ENCODE measurements at places on chromosomes 7 and 10.

DNA sequence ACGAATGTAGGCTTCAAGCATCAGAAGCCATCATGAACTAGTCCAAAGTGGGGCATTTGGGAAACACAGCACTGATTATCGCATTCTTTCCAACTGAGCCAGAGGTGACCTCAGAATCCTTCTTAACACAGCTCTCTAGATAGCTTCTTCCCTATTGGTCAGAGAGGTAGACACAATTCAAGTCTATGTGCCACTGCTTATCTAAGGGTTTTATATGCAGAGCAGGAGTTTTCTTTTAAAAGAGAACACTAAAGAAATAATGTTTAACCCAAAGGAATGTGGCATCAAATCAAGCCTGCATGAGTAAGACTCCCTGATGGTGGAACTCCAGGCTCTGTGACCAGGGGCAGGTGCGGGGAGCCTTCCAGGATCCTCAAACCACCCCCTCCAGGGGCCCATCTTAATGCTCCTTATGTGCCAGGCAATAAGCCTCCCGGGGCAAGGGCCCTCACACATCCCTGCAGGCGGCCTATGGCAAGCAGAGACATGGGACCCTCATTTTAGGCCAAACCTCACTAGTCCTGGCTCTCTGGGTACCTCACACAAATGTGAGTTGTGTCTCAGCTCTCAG is 13.8 kb downstream of the HSPA12A start:
- DNase-seq = no peak

GRCh38 chr10:66881814-66882213 is 44.0 kb upstream of the LRRTM3 start:
- no peak for DNase-seq

- DNase-seq = no peak
These were observed 3.8 kb downstream of the KAZALD1 start for GRCh38 chr10:101065481-101066145.

DNA sequence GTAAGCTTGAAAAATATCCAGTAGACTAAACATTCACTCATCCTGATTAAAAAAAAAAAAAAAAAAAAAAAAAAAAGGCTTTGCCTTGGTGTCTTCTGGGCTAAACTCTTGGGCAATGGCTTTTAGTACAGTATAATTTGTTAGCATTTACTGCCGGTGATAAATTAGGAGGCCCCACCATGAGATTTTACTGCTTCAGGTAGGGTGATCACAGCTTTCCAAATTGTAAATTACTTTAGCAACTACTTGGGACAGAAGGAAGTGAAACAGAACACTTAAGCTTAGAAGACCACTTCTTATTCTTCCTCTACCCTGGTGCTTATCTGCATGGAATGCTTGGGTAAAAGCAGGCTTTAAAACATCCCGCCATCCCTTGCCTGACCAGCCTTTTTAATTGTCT is 152.1 kb downstream of the HIBADH start:
- no peak for DNase-seq

DNA sequence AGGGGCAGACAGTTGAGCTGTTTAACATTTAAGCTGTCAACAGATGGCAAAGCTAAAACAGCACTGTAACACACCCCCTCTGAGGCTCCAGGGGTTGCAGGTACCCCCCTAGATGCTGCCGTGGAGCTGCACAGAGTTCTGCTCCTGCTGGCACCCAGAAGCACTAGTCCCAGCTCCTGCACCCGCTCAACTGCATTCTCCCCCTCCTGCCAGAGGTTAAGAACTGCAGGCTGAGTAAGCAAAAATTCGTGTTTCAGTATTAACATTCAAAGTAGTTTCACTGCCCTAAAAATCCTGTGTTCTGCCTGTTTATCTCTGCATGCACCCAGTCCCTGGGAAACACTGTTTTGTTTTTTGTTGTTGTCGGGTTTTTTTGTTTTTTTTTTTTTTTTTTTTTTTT is 790.8 kb upstream of the KCND2 start:
- DNase-seq = no peak

- no peak for DNase-seq
These were observed 164.8 kb downstream of the CDK14 start for GRCh38 chr7:90760892-90761291.

- no peak for DNase-seq
These were observed 132.2 kb downstream of the BBS9 start for GRCh38 chr7:33261585-33261984.

- DNase-seq = no peak
These were observed 1133.4 kb downstream of the CNTNAP2 start for GRCh38 chr7:147249956-147250355.

DNA sequence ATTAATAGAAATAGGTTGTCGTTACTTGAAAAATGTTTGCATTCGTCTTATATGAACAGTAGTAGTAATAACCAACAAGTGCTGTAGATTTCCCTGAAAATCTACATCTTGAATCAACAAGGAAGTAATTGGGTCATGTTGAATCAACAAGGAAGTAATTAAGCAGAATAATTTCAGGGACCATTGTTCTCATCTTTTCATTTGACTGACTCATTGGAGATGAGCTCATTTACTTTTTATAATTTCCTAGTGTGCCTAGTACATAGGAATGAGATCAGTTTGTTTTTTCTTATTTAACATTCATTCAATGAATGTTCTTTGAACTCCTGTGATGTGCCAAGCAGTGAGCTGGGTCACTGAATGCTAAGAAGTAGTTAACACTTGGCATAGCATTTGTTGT is 8.2 kb downstream of the CLDN12 start:
- no peak for DNase-seq

DNA sequence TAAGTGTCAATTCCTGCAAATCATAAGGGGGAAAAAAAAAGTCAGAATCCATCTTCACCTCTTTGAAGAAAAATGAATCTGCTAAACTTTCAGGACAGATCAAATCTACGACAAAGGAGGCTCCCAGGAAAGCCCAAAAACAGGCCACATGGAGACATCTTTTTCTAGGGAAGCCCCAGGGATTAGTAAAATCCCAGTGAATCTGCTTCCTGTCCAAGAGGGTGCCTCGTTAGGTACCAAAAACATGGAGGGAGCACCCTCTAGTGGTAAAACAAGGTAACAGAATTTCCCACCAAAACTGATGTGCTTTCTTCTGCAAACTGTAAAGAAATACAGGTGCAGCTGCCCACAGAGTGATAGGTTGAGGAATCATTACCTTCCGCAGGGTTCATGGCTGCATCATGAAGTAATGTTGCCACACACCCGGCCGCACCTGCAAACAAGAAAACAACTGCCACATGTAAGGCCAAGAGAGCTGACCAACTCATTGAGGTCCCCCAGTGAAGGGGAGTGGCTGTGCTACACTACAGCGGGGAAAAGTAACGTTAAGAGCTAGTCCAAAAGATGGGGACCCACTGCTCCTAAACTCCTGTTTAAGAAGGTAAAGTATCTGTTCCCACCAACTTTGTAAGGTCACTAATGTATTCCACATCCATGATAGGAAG is 7.9 kb downstream of the SLC25A28 start:
- no peak for DNase-seq

- DNase-seq = no peak
These were observed 1101.1 kb downstream of the SORCS3 start for GRCh38 chr10:105742184-105742583.

GRCh38 chr10:98885378-98885777 is 350.3 kb downstream of the HPSE2 start:
- DNase-seq = no peak

DNA sequence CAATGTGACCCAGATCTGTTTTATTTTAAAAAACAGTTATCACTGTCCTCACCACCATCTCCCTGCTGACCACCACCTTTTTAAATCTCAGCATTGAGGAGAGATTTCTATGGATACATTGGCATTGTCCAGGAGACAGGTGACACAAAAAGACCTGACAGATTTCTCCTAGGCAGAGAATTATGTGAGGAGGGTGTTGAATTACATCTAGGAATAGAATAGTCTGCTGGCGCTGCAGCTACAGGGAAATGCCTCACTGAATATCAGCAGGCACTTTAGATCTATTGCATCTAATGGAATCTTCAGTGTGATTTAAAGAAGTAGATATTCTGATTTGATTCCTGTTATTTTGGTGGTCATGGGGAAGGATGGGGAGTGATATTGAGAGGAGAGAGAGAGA is 593.5 kb downstream of the NRG3 start:
- no peak for DNase-seq

GRCh38 chr10:28561531-28561930 is 28.6 kb downstream of the WAC start:
- no peak for DNase-seq

DNA sequence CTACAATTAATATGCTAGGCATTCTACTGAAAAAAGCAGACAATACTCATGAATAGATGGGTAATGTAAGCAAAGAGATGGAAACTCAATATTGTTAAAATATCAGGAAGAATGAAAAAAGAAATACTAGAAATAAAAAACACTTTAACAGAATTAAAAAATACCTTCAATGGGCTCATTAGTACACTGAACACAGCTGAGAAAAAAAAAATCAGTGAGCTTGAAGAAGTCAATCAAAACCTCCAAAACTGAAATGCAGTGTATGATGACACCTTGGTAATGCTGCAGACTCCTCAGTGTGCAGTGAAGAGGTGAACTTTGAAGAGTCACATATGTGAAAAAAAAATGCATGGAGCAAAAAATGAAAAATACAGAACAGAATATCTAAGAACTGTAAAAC is 227.2 kb downstream of the TMEM26 start:
- DNase-seq = no peak

DNA sequence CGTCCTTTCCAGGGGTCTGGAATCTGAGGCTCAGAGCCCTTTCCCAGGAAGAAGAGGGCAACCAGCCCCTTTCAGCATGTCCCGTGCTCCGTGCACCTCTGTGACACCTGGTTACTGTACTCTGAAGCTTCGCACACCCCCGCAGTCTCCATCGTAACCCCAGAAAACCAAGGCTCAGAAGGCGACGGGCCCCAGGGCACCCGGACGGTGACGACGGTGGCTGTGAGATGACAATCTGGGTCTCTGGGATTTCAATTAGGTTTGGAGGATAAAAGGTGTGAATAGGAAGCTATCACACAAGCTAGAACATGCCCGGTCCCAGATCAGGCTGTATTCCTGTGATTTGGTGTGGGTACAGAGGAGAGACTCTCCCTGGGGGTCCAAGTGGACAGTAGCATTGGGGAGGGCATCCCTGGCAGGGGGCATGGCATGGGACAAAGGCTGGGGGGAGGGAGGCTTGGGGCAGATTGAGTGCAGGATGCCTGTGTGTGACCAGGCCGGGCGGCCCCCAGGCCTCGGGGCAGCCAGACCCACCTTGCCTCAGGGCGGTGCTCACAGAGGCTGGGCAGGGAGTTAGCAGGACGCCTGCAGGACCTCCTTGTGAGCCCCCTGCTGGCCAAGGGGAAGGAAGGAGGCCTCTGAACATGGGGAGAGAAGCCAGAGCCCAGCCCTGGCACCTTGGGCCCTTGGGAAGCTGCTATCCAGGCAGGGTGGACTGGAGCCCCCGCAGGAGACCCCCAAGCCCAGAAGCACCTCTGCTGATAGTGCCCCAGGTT is 23.4 kb upstream of the PSMG3 start:
- no peak for DNase-seq

- no peak for DNase-seq
These were observed 23.2 kb upstream of the AOAH start for GRCh38 chr7:36747280-36748016.

- DNase-seq = no peak
These were observed 66.1 kb upstream of the AQP1 start for GRCh38 chr7:30845426-30846135.

- DNase-seq = no peak
These were observed 95.2 kb downstream of the PHTF2 start for GRCh38 chr7:77893813-77894212.

- no peak for DNase-seq
These were observed 21.5 kb downstream of the ASB13 start for GRCh38 chr10:5644930-5645329.

DNA sequence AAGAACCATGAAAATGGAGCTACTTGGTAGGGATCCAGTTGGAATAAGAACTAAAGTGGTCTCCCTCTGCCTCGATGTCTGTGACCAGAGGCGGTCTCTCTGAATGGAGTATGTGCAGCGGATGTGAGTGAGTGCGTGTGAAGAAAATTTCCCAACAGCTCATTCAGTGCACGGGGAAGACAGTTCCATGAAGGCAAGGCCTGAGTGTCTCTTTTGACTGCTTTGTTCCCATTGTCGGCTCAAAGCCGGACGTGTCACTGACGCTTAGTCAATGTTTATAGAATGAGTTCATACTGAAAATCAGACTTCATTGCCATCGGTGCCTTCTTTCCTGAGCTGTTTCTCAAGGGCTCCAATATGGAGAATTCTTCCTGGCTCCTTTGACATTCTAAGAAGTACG is 55.3 kb upstream of the GRB10 start:
- no peak for DNase-seq

DNA sequence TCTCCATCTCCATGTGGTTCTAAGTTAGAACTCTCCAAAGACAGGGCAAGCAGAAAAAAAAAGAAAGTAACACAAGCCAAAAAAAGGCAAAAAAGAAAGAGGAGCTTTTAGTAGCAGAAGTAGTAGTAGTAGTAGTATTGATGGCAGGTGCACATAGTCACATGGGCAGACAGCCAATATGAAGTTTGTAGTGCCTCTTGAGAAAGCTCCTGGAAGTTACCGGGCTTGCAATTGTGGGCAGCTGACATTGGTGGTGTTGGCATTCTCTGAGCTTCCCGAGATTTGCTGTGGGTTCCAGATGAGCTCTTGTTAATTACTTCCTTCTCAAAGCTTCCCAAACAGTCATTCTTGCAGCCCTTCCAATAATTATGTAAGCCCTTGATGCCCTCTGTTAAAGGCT is 1128.5 kb downstream of the TYW1 start:
- DNase-seq = no peak

GRCh38 chr10:80492848-80493521 is 38.9 kb downstream of the TSPAN14 start:
- no peak for DNase-seq

DNA sequence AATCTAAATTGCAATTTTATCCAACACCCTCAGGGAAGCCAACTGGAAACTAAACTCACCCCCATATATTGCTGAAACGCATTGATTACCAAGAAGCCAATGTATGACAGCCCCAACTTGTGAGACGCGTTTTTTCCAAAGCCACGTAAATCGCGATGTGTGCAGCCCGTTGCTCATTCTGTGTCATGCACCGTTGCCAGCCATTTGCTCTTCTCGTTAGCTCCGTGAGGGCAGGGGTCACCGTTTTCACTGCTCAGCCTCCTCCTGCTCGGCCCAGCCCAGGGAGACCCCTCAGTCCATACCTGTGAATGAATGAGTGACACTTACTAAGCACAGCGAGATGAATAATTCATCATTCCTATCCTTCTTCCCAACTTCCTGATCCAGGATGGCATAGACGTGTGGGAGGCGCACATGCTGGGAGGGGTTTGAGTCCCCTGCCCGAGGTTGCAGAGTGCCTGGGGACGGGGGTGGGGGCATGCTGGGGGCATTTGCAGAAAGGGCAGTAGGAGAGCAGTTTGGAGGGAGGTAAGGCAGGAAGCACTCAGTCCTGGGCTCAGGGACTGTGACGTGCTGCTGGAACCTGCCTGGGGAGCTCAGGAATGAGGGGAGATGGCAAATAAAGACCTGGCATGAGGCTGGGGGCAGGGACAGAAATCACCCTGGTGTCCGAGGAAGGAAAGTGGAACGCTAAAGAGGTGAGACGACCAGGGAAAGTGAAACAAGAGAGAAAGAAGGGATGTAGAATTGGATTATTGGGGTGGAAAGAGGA is 104.2 kb upstream of the SDK1 start:
- DNase-seq = no peak

- no peak for DNase-seq
These were observed 11.8 kb downstream of the MMRN2 start for GRCh38 chr10:86945361-86946212.
